ENCODE measurements at places on chromosomes 13 and 19.

GRCh38 chr13:20499986-20500385 is 25.7 kb downstream of the CRYL1 start:
- no peak for DNase-seq

DNA sequence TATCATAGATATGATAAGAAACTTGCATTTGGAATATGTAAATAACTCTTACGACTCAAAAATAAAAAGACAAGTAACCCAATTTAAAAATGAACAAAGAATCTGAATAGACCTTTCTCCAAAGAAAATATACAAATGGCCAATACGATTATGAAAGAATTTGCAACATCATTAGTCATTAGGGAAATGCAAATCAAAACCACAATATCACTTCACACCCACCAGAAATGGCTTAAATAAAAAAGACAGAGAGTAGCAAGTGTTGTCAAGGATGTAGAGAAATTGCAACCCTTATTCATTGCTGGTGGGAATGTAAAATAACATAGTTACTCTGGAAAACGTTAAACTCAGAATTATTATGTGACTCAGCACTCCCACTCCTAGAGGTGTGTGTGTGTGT is 226.6 kb upstream of the MAB21L1 start:
- no peak for DNase-seq

DNA sequence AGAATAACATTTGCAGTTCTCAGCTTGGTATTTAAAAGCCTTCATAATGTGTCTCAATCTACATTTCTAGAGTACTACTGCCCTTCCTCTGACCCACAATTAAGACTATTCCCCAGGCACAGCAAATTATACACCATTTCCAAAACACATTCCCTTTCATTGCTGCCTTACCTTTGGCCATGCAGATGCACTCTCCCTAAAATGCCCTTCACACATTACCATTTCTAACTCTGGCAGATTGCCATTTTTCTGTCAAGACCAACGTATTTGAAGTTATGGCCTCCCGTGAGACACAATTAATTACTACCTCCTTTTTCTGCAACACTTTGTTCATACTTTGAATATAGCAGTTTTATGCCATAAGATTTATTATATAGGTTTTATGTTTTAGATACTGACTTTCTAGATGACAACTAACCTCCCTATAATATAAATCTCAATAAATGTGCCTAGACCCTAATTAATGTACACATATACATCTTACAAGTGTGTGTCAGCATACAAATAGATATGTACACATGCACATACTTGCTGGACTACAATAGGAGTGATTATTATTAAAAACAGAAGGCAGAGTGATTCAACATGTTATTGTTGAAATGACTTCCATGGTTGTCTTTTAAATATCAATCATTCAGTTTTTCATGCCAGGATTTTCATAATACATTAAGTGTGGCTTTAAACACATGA is 2902.5 kb downstream of the PCDH9 start:
- DNase-seq = no peak

- DNase-seq = no peak
Measured at GRCh38 chr13:29844441-29844840, 6.0 kb downstream of the UBL3 start.

DNA sequence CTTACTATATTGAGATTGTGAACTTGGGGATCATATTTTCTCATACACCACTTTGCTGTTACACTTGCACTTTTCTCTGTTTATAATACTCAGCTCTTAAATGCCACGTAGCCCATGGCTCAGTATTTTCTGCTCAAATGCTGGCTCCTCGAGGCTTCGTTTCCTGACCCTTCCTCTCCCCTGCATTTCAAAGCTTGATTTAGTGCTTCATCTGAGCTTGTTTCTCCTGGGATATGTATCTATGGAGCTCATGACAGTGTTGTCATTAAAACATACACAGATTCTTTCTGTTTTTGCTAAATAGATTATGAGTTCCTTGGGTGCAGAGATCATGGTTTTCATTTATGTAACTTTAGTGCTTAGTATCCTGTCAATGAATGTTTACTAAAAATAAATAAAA is 11.4 kb downstream of the CSNK1A1L start:
- no peak for DNase-seq

- DNase-seq = no peak
Measured at GRCh38 chr13:110415669-110416068, 108.6 kb downstream of the COL4A2 start.

- no peak for DNase-seq
Measured at GRCh38 chr19:658916-659839, 3.8 kb downstream of the RNF126 start.

DNA sequence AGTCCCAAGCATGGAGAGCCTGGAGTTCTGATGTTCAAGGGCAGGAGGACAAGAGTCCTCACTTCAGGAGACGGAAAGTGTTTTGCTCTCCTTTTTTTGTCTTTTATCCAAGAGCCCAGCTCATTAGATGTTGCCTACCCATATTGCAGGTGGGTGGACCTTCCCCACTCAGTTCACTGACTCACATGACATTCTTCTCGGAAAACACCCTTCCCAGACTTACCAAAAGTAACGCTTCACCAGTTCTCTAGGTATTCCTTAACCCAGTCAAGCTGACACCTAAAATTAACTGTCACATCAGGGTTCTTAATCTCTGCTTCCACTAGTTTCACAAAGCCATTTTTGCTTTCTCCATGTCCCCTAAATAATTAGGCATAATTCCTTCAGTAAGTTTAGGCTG is 2215.4 kb upstream of the PCDH20 start:
- DNase-seq = no peak

DNA sequence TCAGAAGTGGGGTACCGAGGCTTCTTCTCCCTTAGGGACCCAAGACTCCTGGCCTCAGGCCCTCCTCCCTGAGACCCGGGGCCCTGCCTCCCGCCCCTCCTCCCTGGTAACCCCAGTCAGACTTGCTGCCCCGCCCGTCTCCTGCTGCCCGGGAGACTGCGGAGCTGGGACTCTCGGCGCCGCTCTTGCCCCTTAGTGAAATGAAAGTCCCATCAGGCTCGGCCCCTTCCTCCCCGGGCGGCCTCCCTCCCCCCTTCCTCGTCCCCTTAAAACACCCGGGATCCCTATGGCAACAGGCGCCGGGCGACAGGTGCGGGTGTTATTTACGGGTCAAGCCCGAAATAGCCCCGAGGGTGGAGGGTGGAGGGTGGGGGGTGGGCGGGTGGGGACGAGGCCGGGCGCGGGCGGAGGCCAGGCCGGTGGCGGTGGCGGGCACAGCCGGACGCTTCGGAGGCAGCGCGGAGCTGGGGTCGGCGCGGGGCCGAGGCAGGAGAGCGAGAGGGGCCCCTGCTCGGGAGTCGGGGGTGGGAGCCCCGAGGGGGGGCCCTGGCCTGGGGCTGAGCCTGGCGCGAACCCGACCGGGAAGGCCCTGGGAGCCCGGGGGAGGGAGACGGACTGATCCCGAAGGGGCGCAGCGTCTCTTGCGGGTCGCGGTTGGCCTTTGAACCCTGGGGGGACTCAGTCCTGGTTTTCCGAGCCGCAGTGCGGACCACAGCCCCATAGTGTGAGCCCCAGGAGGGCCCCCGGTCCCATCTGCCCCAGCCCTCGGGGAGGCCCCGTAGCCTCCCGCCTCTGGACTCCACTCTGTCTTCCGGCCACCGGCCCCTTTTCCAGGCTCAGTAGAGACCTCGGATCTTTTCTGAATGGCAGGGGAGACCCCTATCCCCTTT is at the start of gene CACNG6:
Gene CACNG6, plus strand, starts transcription at position 414 of the 890 bp plus-strand sequence. CDS start 1,241 bp downstream, outside the sequence.
- DNase-seq = no peak

- DNase-seq = no peak
Measured at GRCh38 chr13:93646245-93646644, 419.6 kb downstream of the GPC6 start.

DNA sequence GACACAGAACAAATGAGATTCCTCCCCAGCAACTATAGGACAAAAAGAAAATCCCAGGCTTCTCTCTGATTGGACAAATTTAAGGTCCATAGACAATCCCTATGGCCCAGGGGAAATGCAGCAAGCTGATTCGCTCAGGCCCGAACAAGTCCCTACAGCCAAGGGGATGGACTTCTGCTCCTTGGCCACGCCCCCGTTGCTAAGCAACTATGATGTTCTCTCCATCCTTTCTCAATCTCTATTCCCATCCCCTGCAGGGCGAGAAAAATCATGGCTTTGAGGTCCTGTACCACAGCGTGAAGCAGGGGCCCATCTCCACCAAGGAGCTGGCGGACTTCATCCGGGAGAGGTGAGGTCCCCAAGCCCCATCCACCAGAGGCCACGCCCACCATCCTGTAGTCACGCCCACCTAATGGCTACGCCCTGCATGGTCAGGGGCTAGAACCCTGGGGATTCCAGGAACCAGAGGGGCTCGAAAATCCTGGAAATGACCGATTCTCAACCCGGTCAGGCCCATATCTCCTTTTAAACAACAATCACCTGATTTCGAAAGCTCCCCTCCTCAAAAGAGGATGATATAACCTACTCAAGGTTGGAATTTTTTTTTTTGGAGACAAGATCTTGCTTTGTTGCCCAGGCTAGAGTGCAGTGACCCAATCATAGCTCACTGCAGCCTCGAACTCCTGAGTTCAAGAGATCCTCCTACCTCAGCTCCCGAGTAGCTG is 11.4 kb downstream of the FCHO1 start:
- DNase-seq = no peak

DNA sequence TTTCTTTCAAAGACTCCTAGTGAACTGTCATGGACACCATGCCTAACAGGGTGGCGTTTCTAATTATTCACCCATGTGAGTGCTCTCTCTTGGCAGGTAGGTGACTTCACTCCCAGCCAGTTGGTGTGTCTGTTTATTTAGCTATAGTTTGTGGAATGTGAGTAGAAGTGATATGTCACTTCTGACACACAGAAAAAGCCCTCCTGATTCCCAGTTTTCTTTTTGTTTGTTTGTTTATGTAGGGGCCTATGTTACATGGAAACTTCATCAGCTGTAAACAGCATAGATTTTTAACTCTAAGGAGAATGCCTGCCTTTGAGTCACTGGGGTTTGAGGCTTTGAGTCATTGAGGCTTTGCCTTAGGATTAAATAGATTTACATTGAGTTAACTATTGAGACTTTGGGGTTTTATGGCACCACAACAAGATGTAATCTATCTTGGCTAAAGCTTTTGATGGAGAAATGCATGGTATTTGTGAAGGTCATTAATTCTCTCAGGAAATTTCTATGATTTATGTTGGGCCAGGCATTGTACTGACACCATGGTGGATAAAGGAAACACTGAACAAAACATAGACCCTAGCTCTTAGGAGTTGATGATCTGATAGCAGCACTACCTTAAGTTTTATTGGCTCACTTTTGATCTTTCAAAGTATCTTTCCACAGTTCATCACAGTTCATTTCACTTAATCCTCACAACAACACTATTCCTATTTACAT is 45.3 kb downstream of the UFM1 start:
- no peak for DNase-seq

DNA sequence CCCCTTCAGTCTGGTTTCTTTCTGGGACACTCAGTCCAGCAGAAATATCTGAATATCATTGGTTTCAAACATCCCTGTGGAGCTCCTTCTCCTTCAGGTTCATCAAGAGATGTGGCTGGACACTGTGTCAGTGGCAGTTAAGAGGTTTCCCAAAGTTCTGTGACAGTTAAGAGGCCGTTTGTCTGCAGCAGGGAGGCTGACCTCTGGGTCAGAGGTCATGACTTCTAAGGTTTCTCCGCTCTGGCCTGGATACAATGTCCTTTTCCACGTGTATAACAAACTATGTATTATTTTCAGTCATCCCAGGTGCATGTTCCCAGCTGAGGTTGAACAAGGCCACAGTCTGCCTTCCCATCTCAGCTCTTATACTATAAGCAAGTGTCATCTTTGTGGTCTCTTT is 174.9 kb downstream of the B3GLCT start:
- no peak for DNase-seq

DNA sequence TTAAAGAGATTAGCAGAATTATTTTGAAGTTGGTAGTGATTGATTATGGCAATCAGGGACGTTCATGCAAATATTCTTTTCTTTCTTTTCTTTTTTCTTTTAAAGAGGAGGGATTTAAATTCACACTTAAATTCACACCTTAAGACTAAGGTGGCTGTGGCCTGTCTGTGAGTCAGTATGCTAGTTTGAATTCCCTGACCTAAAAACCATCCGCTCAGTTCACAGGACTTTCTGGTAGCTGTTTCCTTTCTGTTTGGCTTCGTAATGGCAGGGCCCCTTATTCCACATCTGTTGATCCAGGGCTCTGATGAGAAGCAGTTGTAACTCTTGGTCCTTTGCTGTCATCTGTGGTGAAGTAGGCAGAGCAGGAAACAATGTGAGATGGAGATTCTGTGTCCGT is 7.5 kb downstream of the TNFSF11 start:
- DNase-seq = no peak

DNA sequence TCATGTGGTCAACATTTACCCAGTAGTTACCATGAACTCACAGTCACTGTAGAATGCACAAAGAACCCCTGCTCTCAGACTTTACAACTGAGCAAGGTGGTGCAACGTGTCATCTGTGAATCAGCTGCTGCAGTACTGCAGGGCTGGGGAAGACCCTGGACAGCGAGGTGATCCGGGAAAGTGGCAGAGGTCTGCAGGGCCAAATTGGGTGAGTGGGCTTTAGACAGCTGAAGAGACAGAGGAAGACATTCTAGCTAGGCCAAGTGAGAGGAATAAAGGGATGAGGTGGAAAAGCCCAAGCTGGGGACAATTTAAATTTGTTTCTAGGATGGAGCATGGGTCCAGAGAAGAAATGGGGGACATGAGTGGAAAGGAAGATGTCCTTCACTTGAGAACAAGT is 270.5 kb downstream of the DCLK1 start:
- DNase-seq = no peak

- DNase-seq = no peak
Measured at GRCh38 chr13:112061367-112062061, 5.4 kb upstream of the SOX1 start.

GRCh38 chr13:50916701-50917184 is 7.2 kb downstream of the RNASEH2B start:
- no peak for DNase-seq

DNA sequence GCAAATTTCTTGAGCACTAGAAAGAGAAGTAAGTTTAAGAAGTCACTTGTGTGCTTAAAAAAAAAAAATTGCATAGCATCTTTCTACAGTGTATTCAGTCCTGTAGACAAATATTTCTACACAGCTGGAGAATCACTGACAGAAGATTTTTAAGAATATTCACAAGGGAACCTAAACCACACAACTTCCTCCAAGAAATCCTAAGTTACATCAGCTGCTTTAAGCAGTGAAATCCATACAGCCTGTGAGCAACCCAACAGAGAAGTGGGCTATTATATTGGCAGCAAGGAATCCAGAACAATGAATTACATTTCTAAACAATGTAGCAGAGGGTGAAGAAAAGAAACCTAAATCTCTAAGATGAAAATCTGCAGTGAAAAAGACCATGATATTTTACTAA is 1.5 kb downstream of the DOCK9 start:
- no peak for DNase-seq

Measured in stimulated activated CD8-positive, alpha-beta memory T cell treated with anti-CD3 and anti-CD28 coated beads, Interleukin-7, amount 100 ng/mL, for 48 hours (primary cell).